Activated CD4-positive, alpha-beta T cell treated with anti-CD3 and anti-CD28 coated beads, Interleukin-2, Interleukin-4, amounts not matched to agents 100 ng/mL and 50 ng/mL, durations not matched to agents 16 hours and 8 hours (primary cell): ENCODE measurements at places on chromosomes 1 and 21.
A peak's percentile ranks its signal among the peaks of the same experiment; 100 is the strongest.

- no peak for DNase-seq
Measured at GRCh38 chr1:85048296-85049064, at the start of gene MCOLN3. TSS of gene MCOLN3 (minus strand) at chr1:85048500. CDS start at chr1:85045360, 3,140 bp downstream.

DNA sequence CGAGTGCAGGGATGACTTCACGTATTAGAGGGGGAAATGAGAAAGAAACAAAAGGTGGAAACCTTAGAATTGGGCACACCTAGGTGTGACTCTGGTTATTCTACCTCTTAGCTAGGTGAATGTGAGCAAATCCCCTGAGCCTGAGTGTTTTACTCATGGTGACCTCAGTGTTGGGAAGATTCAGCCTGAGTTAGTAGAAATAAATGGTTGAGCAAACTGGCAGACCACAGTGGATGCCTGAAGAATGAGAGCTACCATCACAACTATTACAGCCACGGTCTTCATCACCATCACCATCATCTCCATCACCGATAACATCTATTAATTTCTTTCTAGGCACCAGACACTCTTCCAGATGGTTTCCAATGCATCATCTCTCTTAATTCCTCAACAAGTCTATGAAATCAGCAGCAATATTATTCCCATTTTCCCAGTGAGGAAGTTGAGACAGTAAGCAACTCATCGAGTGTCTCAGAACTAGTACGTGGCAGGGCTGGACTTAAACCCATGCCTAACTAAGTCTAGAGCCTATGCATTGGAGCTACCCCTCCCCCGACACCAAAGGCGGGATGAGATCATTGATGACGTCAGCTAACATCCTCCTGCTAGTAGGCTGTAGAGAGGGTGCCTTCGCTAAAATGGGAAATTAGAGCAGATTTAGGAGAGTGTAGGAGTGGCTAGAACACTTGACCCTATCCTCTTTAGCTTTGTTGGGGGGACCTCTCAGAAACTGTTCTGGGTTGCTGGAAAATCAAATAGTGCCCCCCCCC, 7.9 kb upstream of the KAZN start:
- no peak for DNase-seq

DNA sequence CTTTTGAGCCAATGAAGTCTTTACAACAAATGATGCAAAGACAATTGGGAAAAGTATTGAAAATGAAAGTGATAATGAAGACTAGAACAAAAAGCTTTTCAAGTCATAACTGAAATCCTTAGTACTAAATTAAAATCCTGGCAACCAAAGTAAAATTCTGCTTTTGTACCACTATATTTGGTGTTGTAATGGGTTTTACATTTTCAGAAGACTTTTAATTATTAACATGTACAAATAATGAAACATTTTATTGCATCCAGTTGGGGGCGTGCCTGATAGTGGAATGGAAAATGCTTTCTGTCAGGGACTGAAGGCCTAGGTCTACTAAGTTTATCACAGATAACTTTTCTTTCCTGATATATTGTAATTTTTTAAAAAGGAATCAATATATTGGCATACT, 89.4 kb downstream of the SDCCAG8 start:
- peak; percentile 10 for DNase-seq

GRCh38 chr1:245582026-245582425, 427.2 kb downstream of the KIF26B start:
- no peak for DNase-seq

DNA sequence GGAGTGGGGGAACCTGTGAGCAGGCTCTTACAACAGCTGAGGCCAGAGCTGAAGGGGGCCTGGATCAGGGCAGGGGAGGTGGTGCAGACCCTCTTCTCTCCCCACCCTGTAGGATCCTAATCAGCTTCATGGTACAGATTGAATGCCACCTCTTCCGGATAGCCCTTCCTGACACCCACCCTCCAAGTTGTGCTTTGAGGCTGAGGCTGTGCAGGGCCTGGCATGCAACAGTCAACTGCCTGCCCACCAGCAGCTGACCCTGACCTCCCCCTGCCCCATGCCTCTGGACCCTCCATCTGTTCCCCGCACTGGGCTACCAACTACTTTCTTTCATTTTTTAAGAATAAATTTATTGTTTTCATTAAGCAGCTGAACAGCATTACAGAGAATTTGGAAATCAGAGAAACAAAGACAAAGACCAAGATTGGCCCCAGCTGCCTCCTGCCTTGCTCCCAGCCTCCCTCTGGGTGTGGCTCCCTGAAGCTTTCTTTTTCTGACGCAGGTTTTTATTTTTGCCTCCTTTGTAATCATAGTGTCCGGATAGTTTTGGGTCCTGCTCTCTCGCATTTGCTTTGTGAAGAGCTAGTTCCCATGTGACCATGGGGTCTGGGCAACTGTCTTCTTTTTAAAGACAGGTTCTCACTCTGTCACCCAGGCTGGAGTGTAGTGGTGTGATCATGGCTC, 12.8 kb downstream of the ZNF362 start:
- DNase-seq, result no peak

- no peak for DNase-seq
Measured at GRCh38 chr1:105100102-105100501, 1350.4 kb downstream of the AMY1C start.

- no peak for DNase-seq
Measured at GRCh38 chr1:236823559-236823958, 28.5 kb downstream of the MTR start.

GRCh38 chr1:233151861-233152260, 143.7 kb downstream of the PCNX2 start:
- DNase-seq, result no peak

DNA sequence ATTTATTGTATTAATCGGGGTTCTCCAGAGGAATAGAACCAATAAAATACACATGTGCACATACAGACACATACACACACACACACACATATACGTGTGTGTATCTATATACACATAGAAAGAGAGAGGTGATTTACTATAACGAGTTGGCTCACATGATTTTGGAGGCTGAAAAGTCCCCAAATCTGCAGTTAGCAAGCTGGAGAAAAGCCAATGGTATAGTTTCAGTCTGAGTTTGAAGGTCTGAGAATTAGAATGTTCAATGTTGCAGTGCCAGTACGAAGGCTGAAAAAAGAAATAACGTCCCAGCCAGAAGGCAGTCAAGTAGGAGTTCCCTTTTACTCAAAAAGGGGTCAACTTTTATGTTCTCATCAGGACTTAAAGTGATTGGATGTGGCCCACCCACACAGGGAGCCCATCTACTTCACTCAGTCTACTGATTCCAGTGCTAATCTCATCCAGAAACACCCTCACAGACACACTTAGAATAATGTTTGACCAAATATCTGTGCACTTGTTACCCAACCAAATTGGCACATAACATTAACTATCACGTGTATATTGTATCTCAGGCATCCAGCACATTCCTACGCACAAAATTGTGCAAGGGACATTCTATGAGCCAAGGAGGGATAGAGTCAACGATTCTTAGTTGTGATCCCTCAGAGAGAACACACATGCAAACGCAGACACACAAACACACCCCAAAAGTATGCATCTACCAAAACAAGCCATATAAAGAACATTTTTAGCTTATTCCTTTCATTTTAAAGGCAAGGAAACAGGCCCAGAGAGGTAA, 195.5 kb upstream of the DUSP10 start:
- no peak for DNase-seq

- no peak for DNase-seq
Measured at GRCh38 chr1:205477121-205477758, 21.4 kb upstream of the BLACAT1 start.

DNA sequence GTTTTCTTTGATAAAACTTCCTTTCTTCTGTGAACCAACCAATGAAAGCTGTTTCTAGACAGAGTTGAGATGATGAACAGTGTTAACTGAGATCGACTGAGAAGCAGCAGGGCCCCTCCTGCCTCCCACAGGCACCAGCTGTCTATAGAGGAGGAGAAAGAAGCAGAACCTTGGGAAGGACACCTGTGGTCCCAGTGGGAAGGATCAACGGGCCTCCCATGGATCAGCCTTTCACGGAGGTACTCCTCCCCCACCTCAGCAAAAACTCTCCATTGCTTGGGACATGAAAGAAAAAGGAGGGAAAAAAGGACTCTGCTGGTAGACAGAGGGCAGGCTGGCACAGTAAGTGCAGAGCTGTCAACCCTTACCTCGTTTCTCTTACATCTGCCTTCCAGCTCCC, 40.5 kb downstream of the PLPPR5 start:
- no peak for DNase-seq

- no peak for DNase-seq
Measured at GRCh38 chr1:7671676-7672075, 99.4 kb upstream of the VAMP3 start.

DNA sequence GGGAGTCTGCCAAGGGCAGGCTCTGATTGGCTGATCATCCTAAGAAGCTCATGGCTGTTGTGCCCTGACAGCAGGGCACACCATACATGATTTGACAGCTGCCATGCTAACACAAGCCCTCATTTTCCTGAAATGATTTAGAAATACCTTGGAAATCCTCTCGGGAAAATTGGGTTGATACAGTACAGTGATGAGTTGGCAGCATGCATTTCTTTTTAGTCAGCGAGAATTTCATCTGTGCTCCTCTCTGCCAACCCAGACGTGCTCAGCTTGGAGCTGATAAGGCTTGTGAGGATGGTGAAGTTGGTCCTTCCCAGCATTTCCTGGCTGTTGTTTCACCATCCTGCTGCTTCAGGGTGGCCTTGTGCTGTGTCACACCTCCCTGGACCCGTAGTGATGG, 22.6 kb upstream of the KCNQ4 start:
- DNase-seq, result no peak

GRCh38 chr1:226181996-226182714, 4.4 kb downstream of the ACBD3 start:
- DNase-seq, result no peak

GRCh38 chr1:10504249-10504648, 29.5 kb downstream of the PEX14 start:
- DNase-seq, result no peak

- DNase-seq, result peak; percentile 37
Measured at GRCh38 chr1:101567582-101568189, 330.9 kb downstream of the S1PR1 start.

DNA sequence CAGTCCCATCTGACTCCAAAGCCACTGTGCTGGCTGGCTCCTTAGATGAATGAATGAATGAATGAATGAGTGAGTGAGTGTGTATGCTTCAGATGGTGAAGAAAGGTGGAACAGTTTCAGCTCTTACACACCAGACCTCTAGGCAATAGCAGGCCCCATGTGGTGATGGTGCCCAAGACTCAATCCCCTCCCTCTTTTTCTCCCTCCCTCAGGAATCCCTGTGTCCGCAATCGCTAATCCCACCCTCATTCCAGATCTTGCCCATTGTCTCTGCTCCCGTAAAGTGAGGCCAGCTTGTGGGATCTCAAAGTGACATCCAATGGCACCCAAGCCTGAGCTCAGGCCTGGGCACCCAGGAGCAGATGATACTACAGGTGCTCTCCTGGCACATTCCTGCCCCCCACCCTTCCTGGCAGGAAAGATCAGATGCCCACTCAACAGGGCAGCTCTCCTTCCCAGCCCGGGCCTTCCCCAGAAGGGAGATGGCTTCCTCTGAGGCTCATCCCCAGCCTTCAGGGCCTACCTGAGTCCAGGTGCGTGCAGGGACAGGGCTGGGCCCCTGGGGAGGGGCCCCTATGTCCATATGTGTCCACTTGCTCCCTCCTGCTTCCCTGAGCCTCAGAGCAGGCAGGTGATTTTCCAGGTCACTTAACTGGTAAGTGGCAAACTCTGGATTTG, 106.4 kb downstream of the HMGB4 start:
- DNase-seq, result no peak

- DNase-seq, result peak; percentile 32
Measured at GRCh38 chr1:162536511-162536910, 25.0 kb upstream of the UAP1 start.

- peak; percentile 46 for DNase-seq
Measured at GRCh38 chr21:30434033-30434631, 4.1 kb downstream of the KRTAP13-4 start.

DNA sequence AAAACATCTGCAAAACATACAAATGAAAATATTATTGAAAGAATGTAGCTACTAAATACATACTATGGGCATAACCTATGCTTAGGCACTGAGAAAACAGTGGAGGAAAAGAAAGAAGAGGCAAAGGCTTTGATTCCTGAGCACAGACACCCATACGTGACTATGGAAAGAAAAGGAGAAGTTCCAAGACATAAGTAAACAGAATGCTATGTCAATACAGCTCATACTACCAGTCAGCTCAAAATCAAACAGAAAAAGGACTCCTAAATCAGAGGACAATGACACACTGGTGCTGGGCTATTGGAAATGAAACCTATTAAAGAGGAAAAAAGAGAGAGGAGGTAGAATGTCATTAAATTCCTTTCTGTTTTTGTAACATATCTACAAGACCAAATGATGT, 225.4 kb downstream of the SMYD3 start:
- no peak for DNase-seq

GRCh38 chr1:59151387-59151761, 145.5 kb upstream of the FGGY start:
- no peak for DNase-seq

DNA sequence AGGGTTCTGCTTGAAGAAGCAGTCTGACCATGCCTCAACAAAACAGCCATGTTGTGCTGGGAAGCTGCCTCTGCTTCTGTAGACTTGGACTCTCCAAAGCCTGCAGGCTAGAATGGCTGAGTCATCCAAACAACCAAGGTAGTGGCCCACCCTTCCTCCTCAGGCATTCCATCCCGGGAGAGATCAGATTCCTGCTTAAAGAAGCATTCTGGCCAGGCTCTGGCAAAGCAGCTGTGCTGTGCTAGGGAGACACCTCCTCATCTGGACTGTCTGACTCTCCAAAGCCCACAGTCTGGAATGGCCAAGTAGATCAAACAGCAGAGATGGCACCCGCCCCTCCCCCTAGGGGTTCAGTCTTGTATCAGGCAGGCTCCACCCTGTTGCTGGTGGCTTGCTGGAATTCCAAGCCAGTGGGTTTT, 38.3 kb upstream of the F3 start:
- DNase-seq, result no peak

GRCh38 chr1:219476716-219477115, 136.2 kb downstream of the ZC3H11B start:
- DNase-seq, result no peak

GRCh38 chr21:45998871-45999580, 17.5 kb downstream of the COL6A1 start:
- no peak for DNase-seq

GRCh38 chr21:32597205-32597604, 11.9 kb upstream of the TCP10L start:
- no peak for DNase-seq

- DNase-seq, result no peak
Measured at GRCh38 chr1:154384650-154385489, 20.3 kb upstream of the IL6R start.

GRCh38 chr1:69403756-69404320, 163.9 kb upstream of the LRRC7 start:
- no peak for DNase-seq

DNA sequence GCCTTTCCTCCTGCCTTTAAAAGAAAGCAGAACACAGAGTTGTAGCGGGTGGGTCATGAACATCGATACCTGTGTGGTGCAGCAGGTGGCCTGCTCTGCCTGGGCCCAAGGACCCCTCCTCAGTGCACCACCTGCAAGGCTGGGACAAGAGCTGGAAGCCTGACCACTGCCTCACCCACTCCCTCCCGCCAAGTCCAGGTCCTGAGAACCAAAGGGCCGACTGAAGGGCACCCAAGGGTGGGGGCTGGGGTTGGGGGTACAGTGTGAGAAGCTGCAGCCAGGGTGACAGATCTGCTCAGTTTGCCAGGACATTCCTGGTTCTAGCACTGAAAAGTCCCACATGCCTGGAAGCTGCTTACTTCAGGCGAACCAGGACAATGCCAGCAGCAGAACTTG, 36.1 kb downstream of the NTPCR start:
- no peak for DNase-seq

- peak; percentile 82 for DNase-seq
Measured at GRCh38 chr21:25573409-25574206, 33.7 kb downstream of the MRPL39 start.
